Activated naive CD4-positive, alpha-beta T cell (primary cell): ENCODE measurements at places on chromosomes 6 and 20.

- DNase-seq, result no peak
Observed at GRCh38 chr6:119647309-119647708, 297.7 kb upstream of the MAN1A1 start.

DNA sequence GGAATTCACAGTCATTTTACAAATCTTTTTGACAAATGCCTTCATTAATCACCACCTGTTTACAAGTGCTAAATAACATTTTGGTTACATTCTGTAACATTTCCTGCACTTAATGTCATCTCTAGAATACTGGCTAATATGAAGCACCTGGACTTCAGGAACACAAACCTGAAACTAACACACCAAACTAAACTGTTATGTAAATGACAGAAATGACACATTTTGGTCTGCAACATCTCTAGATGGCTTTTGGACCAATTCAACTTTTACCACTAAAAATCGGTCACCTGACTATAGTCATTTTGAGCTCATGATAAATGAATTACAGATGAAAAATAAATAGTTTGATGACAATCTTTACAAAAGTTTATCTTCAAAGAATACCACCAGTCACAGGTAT is 80.6 kb downstream of the ATG5 start:
- no peak for DNase-seq

GRCh38 chr6:33720998-33721397 is 9.5 kb upstream of the UQCC2 start:
- no peak for DNase-seq

GRCh38 chr20:17430125-17430950 is 100.8 kb downstream of the BFSP1 start:
- no peak for DNase-seq

GRCh38 chr6:125546841-125547251 is 202.6 kb upstream of the HEY2 start:
- no peak for DNase-seq

DNA sequence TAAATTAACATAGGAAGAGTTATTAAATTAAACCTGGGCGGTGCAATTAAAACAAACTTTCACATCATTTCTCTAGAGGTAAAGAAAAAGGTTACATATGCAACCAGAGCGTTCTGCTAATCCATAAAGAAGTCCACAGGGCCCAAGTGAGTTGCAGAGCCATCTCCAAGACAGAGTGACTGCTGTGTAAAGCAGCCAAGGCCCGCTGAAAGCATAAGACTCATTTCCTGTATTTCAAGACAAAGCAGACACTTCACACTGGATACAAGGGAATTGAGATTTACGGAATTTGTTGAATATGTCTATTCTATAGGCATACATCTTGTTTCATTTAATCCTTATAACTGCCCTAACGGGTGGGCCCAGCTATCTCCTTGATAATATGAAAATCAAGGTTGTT is 422.8 kb downstream of the CBLN4 start:
- no peak for DNase-seq

GRCh38 chr20:43185901-43186300 is 3.8 kb downstream of the PTPRT start:
- DNase-seq, result no peak
